ENCODE measurements at places on chromosomes 2 and 18. TPM values are rescaled to one million over a fixed set of nuclear protein-coding genes. Genes with fewer than 3 reads are reported as not detected.

The SATB2 gene
- total RNA-seq: 6.4 TPM

The PKDCC gene
- total RNA-seq: 246 TPM

- H3K27ac ChIP-seq: no peak overlapping the region
- no peaks in the 10 kb centered on the region for H3K4me1 ChIP-seq
- H3K36me3 ChIP-seq: no peaks in the 10 kb centered on the region
- H3K27me3 ChIP-seq: no peaks in the 10 kb centered on the region
Observed at GRCh38 chr2:202193881-202194353, 44.5 kb downstream of the SUMO1 start.

GRCh38 chr2:12397854-12398253 lies 318.9 kb upstream of the TRIB2 start:
- H3K36me3 ChIP-seq: no peaks in the 10 kb centered on the region
- no peak overlapping the region for H3K27ac ChIP-seq
- peaks cover 8% of the 10 kb centered on the region for H3K4me1 ChIP-seq
- no peak overlapping the region for H3K4me3 ChIP-seq
- no peaks in the 10 kb centered on the region for H3K27me3 ChIP-seq

The PLGLB2 gene
- total RNA-seq: 0.81 TPM

The SGPP2 gene
- total RNA-seq: 0.59 TPM

- H3K4me1 ChIP-seq: peaks cover 23% of the 10 kb centered on the region
- H3K36me3 ChIP-seq: no peaks in the 10 kb centered on the region
- H3K27ac ChIP-seq: no peak overlapping the region
- H3K27me3 ChIP-seq: no peaks in the 10 kb centered on the region
- DNase-seq: no peak
Observed at GRCh38 chr2:6885968-6886367, 8.4 kb downstream of the RSAD2 start.

- H3K27me3 ChIP-seq: no peaks in the 10 kb centered on the region
- peaks cover 33% of the 10 kb centered on the region for H3K36me3 ChIP-seq
- H3K27ac ChIP-seq: no peak overlapping the region
- no peak for DNase-seq
- H3K4me1 ChIP-seq: peaks cover 12% of the 10 kb centered on the region
- H3K4me3 ChIP-seq: no peak overlapping the region
Observed at GRCh38 chr2:33583194-33583938, 15.7 kb downstream of the FAM98A start.

DNA sequence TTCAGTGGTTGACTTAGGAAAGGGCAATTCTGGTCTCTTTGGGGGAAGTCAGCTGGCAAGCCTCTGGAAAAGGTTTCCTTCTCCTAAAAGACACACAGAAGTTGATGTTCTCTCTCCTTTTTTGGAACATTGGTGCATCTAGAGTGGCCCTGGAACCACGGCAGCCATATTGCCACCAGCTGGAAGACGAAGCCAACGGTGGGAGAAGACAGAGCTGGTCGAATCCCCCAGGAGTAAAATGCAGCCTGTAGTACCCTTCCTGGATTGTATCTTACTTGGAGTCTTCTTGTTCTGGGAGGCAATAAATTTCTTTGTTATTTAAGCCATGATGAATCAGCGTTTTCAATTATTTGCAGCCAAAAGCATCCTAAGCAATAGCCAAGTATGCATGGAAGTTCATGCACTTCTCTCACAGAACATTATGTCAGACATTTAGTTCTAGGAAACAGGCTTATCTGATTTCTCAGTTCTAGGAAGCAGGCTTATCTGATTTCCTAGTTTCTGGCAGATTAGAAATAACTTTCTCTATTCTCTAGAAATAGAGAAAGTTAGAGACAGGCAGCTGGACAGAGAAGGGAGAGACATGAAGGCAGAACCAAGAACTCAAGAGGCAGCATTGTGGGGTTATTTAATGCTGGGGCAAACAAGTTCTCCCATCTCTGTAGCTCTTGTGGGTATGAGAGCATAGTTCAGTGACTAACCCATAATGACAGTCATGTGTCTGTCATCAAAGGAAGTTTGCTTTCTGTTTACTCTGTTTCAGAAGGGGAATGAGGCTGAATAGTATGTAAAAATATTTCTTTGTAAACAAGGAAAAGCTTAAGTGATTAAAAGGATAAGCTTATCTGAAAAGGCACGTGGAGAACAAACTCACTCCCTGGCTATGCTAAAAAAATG lies 40.5 kb upstream of the NABP1 start:
- H3K4me3 ChIP-seq: no peak overlapping the region
- H3K27ac ChIP-seq: no peak overlapping the region
- H3K36me3 ChIP-seq: no peaks in the 10 kb centered on the region
- DNase-seq: no peak

GRCh38 chr18:34092796-34093195 lies 131.9 kb downstream of the NOL4 start:
- H3K4me1 ChIP-seq: no peaks in the 10 kb centered on the region
- H3K27ac ChIP-seq: no peak overlapping the region
- no peak overlapping the region for H3K4me3 ChIP-seq

The AGPS gene
- 27.8 TPM for total RNA-seq

DNA sequence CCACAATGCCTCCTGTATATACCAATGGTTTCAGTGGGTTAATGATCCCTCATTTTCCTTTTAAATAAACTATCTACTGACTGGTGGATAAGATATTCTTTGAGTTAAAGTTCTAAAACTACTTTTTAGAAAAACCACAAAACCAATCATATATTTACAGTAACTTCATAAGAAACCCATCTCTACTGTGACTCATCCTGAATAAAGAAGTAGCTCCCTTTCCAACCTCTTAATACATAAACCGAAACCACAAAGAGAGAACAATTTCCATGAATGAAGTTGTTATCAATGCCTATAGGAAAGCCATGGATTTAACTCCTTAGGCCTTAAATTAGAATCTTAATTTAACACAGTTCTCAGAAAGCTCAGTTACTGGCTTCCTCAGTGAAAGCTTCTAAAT lies 227.0 kb upstream of the SMAD7 start:
- H3K27me3 ChIP-seq: no peaks in the 10 kb centered on the region
- no peak overlapping the region for H3K27ac ChIP-seq
- H3K4me3 ChIP-seq: no peak overlapping the region
- no peaks in the 10 kb centered on the region for H3K36me3 ChIP-seq
- DNase-seq: no peak

DNA sequence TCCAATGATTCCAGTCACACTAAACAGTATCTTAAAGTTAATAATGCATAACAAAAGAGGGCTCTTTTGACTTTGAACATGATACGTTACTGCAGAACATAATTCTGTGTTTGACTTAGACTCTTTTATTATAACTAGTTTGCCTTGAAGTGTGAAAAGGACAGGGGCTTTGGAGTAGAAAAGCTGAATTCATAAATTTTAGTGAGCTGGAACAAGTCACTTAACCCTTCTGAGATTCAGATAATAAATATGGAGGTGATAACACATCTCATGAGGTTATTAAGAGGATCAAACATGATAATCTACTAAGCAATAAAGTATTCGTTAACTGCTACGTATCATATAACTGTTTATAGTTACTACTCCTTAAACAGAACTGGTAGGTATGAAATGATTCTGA lies 44.7 kb upstream of the FLACC1 start:
- H3K36me3 ChIP-seq: peaks cover 23% of the 10 kb centered on the region
- no peaks in the 10 kb centered on the region for H3K27me3 ChIP-seq
- H3K4me1 ChIP-seq: peaks cover 46% of the 10 kb centered on the region
- no peak overlapping the region for H3K4me3 ChIP-seq

Data from gastrocnemius medialis (tissue), 4 donors.